Trophoblast cell (in vitro differentiated cells and primary cell): ENCODE measurements at places on chromosomes 6 and 20.
A peak's percentile ranks its signal among the peaks of the same experiment; 100 is the strongest.

DNA sequence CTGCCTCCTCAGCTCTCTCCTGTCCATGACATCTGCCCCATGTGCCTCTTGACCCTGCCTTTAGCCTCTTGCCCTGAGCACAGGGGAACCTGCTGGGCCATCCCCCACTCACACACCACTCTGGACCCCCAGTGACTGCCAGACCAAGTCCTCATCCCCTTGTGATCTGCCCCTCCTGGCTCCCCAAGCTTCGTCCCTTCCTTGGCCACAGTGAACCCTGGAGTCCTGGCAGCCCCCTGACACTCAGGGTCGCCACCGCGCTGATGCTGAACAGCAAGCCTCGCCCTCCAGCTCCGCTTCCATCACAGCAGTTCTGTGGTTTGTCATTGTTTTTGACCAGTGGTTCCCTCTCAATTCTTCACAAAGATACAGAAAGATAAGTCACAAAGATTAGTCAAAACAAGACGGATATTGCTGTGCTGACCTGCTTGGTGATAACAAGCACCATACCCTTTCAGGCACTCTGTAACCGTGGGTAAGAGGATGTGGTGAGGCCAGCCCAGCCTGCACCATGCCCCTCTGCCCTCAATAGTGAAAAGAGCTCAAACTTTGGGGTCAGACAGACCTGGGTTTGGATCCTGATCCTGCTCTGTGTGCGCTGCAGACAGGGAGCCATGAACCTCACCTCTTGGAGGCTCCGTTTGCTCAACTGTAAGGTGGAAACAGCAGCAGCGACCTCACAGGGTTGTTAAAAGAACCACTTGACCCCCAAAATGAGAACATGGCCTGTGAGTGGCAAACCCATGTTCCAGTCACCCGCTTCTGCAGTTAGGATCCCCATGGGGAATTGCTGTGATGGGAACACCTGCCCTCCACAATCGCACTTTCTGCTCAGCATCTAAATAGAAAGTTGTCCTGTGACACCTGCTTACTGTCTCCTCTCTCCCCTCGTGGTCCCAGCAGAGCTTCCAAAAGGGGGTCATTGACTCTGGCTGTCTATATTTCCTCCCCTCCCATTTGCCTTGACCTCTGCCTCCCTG, 114.5 kb downstream of the TOX2 start:
- DNase-seq = no peak

- DNase-seq = peak; percentile 86
Observed at GRCh38 chr6:46888578-46888977, 33.2 kb downstream of the ADGRF5 start.

DNA sequence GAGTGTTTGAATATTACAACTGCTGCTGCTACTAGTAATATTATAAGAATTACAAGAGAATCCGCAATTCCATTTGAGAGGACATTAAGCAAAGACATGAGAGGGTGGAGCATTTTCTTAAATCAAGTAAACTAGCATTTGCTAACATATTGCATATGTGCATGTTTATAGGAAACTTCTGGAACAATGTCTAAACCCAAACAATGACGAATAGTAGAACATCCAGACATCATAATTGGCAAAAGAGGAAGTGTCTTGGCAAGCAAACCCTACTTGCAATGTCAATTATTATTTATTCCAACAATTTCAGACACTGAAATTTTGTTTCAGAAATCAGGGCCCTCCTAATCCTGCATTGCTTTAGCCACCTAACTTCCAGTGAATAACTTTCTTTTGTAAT, 1155.3 kb upstream of the GJE1 start:
- DNase-seq = no peak

DNA sequence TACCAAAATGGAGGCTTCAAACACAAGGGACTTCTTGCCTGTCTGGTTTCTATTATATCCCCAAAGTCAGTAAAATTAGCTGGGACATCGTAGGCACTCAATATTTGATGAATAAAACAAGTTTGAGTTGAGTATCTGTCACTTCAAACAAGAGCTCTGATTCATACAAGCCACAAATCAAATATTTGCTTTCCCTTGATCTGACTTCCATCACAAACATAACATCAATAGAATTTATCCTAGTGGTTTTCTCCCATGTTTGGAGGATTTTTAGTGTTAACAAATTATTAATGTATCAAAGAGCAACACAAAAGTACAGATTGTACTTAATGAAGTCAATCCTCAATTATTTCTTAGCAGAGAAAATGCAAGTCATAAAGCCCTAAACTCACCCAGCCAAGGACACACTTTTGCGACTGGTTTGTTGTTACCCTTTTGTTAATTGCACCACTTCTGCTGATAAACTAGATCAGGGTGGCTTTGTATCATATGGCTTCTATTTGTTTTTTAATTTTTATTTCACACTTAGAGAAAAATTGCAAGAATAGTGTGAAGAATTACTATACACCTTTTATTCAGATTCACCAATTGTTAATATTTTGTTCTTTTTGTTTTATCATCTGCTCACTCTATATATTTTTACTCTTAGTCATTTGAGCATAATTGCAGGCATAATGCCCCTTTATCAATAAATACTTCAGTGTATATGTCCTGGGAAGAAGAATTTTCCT, 117.4 kb upstream of the PRDM1 start:
- DNase-seq = no peak

- no peak for DNase-seq
Observed at GRCh38 chr6:41023114-41023513, 15.9 kb downstream of the UNC5CL start.

DNA sequence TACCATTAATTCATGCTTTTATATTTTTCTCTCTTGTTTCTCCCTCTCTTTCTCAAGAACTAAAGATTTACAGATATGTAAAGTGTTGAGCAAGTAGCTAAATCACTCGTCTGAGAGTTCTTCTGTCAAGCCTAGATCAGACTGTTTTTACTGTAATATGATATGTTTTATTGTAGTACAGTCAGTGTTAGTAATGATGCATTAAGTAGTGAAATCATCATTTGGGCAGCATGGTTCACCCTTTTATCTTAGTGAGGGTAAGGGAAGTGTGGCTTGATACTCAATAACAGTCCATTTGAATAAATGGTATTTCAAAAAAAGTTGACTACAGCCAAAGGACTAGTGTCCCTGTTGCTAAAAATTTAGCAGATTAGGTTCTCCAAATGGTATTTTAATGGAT, 9.2 kb downstream of the CYB5R4 start:
- no peak for DNase-seq

- DNase-seq = no peak
Observed at GRCh38 chr6:157656437-157656997, 166.5 kb upstream of the SNX9 start.

- no peak for DNase-seq
Observed at GRCh38 chr6:36155662-36156061, 25.3 kb downstream of the MAPK13 start.

GRCh38 chr6:70310063-70310694, 7.3 kb upstream of the COL9A1 start:
- no peak for DNase-seq

- DNase-seq = no peak
Observed at GRCh38 chr6:119313937-119314884, 35.4 kb downstream of the MAN1A1 start.

DNA sequence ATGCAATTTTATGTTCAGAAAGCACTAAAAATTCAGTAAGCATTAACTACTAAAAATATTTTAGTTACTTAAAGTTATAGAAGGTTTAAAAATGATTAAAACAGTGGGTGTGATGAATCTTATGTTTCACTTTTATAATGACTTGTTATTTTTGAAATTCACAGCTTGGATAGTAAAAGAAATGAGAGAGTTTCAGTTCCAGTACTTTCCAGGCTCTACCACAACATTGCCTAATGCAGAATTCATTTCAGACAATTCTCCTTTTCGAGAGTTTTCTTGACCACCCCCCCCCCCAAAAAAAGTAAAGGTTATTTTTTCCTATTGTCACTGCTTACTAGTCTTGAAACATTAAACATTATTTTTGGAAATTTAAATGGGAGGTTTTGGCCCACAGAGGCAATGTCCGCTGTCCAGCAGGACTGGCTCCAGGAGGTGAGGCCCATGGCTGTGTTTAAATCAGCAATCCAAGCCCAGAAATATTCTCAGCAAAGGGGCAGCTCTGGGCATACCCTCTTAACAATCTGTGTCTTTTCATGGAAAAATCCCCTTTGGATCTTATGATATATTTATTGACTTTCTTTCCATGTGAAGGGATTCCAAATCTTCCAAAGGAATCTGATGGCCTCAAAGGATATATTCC, 519.9 kb downstream of the MAFB start:
- no peak for DNase-seq

- DNase-seq = peak; percentile 68
Observed at GRCh38 chr20:36170542-36171215, 16.1 kb downstream of the EPB41L1 start.

DNA sequence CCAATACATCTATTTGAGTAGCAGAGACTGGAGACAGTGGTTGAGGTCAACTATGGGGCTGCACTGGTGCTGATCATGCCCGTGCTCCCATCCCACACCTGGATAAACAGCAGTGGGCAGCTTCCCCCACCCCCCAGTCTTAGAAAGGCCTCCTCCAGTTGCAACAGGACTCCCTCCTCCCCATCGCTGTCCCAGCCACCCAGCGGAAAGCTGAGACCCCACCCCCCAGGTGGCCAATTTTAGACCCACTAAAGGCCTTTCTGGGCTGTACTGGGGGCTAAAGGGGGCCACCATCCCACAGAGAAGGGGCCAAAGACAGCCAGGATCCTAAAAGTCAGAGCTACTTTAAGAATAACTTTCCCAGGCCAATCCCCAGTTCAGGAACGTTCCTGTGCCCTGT, 1.2 kb upstream of the SSTR4 start:
- DNase-seq = no peak

DNA sequence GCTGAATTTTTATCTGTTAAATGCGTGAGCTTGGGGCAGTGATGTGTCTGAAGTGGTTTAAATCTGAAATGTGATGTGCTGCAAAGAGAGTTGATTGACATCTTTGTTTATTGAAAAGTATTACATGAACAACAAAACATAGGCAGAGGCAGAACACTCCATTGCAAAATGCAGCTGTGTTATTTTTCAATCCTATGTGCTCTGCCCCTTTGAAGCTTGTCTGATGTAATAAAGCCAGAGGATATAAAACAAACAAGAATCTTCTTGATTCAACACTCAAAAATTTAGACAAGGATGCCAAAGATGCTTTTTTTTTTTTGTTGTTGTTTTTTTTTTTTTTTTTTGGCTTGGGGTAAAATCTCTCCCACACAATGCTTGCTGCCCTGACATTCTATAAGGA, 482.4 kb upstream of the MMS22L start:
- peak; percentile 61 for DNase-seq

DNA sequence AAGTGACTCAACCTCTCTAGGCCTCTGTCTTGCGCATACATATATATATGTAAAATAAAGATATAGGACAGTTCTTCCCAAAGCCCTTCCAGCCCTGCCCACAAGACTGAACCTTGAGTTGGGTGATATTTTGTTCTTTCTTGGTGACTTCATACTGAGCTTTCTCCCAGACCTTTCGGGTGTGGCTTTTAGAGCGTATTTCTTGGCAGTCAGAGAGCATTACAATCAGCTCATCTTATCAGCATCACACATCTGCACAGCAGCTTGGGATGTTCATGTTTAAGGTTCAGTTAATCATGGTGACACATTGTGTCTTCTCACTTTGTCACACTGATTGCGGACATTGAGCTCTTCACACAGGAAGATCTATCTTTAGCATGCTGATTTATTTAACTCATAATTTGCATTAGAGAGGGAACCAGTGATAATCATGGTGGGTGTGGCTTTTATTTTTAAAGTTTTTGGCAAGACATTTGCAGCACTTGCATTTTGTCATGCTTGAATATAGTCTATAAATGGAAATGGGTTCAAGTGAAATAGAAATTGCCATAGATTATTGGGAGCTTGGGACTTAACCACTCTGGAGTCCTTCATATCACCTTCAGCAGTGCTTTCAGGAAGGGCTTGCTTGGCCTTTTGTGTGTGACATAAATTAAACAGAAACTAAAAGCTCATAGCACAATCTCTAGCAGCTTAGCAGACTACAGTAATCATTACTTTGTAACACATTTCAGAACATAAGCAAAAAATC, 8.3 kb downstream of the KIF3B start:
- peak; percentile 75 for DNase-seq

DNA sequence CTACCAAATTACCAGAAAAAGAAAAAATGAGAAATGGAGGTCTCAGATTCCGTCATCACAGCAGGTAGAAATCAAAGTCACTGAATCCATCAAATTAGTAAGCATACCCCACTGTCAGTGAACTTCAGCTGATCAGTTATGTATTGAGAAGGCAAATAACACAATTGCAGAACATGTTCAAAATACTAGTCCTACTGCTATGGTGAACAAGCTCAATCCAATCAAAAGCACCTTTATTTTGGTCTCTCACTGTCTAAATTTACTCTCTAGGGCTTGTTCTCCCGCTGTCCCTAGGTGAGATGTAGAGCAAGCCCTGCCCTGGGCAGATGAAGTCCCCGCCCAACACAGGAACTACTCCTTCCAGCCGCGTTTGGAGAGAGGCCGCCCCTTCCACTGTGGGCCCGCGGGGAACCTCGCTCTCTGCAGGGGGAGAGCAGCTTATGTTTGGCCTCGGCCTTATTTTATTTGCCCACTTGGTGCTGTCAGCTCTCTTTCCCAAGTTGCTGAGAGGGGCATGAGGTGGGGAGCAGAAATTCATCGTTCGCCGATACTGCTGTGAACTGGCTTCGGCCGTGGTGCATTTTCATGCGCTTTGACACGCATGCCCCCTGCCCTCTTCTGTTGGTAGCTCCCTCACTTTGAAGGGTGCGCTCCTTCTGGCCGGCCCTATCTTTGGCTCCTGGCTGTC, 14.3 kb upstream of the MAP1LC3A start:
- DNase-seq = no peak

- DNase-seq = no peak
Observed at GRCh38 chr20:8385247-8385646, 253.2 kb downstream of the PLCB1 start.

- no peak for DNase-seq
Observed at GRCh38 chr6:68990317-68990716, 355.2 kb downstream of the ADGRB3 start.

DNA sequence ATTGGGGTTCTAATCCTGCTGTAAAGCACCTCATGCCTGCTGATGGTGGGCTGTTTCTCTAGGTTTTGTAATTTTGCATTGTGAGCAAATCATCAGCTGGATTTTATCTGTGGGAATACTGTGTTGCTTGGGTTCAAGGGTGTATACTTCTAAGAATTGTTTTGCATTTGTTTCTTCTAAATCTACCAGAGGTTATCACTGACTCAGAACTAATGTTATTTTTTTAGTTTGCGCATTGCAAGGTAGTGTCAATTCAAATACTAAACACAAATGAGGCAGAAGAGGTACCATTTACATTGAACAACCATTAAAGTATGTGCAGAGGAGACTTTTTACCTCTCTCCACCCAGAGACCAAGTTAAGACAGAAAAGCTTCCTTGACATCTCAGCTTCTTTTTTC, 60.0 kb downstream of the CEP162 start:
- DNase-seq = no peak

DNA sequence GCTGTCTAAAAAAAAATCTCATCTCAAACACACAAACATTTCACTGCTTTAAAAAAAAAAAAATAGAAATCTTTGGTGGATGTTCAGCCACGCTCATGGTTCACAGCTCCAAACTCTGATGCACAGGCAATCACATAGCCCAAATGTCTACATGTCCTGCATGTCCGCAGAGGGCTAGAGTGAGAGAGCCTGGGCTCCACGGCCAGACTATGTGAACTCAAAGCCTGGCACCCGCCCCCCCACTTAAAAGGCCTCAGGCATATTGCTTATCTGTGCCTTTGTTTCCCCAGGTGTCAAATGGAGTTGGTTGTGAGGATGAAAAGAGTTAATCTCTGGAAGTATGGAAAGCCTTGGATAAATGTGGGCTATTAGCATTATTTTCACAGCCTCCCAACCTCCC, 10.5 kb upstream of the PTGIS start:
- DNase-seq = no peak
